ENCODE measurements at places on chromosomes 12 and 14.

GRCh38 chr12:19186722-19187661 lies 57.5 kb downstream of the PLEKHA5 start:
- peak; percentile 34 for DNase-seq

DNA sequence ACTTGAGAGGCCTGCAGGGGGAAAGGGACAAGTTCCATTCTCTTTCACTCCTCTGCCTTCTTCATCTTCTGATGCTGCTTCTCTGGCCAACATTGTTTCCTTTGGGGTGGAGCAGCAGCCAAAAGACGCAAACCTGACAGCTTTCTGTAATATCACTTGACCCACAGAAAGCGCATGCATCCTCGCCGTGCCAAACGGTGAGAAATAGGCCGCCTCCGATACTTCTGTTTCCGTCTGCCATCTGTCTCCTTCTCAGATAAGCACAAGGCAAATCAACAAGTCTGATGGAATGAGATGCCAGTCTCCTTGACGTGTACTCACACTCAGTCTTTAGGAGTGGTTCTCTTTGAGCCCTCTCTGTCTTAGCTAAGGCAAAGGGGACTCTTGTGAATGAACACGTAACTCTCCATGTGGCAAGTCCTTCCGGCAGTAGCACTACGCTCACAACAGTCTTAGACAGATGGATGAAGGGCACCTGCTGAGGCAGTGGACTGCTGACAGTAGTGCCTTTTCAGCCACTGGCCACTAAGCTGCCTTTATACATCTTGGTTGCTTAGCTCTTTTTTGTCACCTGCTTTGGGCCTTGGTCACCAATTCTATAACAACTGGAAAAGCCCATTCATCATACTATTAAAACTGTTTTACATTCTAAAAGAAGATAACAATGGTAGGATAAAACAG lies 214.1 kb downstream of the FBXL14 start:
- DNase-seq, result no peak

GRCh38 chr12:18171571-18171970 lies 81.6 kb upstream of the RERGL start:
- no peak for DNase-seq

- no peak for DNase-seq
Observed at GRCh38 chr12:27576667-27577347, 52.8 kb downstream of the PPFIBP1 start.

- no peak for DNase-seq
Observed at GRCh38 chr12:132179431-132180362, 35.4 kb downstream of the NOC4L start.

GRCh38 chr12:54294152-54294952 lies 6.5 kb downstream of the NFE2 start:
- DNase-seq, result no peak

GRCh38 chr12:43973385-43973784 lies 137.5 kb downstream of the TMEM117 start:
- DNase-seq, result no peak
